ENCODE measurements at places on chromosomes 4 and X. TPM values are rescaled to one million over a fixed set of nuclear protein-coding genes. Genes with fewer than 3 reads are reported as not detected.

DNA sequence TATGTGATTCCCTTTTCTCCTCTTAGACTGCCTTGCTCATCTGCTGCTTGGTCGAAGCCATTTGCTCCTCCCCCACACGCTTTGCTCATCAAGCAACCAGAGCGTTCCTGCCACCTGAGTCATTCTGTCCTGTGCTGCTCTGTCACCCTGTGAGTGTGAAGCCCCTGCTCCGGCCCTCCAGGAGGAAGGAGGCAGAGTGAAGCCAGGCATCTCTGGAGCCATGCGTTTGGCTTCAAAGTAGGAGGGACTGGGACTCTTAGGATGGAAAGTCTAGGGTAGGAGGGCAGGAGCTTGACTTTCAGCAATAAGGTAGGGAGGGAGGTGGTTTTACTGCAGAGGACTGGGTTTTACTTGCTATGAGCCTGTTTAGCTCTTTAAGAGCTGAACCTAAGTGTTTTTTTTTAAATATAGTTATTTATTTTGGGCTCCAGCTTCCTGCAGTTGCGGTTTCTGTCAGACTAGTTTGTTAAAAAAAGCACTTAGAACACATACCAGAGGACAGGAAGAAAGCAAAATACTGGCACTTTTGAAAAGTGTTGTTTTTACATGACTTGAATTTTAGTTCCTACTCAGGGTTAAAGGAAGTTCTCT lies 63.6 kb downstream of the SPINK2 start:
- DNase-seq, result peak; percentile 96

DNA sequence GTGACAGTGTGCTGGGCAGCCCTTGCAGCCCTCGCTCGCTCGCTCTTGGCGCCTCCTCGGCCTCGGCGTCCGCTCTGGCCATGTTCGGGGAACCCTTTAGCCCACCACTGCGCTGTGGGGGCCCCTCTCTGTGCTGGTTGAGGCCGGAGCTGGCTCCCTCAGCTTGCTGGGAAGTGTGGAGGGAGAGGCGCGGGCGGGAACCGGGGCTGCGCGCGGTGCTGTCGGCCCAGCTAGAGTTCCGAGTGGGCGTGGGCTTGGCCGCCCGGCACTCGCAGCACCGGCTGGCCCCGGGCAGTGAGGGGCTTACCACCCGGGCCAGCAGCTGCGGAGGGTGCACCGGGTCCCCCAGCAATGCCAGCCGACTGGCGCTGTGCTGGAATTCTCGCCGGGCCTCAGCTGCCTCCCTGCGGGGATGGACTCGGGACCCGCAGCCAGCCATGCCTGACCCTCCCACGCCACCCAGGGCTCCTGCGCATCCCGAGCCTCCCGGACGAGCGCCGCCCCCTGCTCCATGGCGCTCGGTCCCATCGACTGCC lies 770.1 kb upstream of the GALNTL6 start:
- DNase-seq, result no peak

DNA sequence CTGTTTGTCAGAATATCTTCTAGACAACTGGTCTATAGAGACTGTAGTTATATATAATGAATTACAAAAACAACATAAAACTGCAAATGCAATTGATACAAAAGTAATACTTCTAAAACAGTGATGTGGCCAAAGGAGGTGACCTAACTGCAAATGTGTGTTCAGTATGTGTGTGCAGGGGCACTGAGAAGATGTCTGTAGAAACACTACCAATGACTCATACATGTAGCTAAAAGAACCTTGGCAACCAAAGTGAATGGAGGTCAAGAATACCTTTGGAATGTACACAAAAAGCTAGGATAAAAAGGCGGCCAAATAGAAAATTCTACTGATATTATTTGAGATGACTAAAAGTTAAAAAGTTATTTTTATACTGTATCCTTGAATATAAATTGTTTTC lies 261.8 kb downstream of the CAMK2D start:
- DNase-seq, result no peak

Gene UBA6
- total RNA-seq, result 178 TPM

Gene TRIML2
- total RNA-seq, result 1.9 TPM
